ENCODE measurements at places on chromosomes 7 and 10.

- DNase-seq = no peak
These were observed 303.2 kb downstream of the DOCK4 start for GRCh38 chr7:111903016-111903415.

DNA sequence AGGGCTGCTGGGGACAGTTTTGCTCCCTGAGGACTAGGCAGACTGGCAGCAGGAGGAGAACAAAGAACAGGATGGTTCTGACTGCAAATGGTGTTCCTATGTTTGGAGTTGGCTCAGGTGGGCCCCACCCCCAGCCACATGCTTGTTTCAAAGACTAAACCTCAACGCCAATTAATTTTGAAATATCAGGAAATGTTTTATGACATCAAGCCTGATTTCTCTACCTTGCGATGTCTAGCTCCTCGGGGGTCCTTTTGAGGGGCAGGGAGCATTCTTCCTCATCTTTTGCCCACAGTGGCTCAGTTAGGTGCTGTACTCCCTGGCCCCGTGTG is 4.1 kb upstream of the MYH16 start:
- no peak for DNase-seq

- DNase-seq = peak; percentile 59
These were observed 214.4 kb downstream of the CCSER2 start for GRCh38 chr10:84542522-84543490.

DNA sequence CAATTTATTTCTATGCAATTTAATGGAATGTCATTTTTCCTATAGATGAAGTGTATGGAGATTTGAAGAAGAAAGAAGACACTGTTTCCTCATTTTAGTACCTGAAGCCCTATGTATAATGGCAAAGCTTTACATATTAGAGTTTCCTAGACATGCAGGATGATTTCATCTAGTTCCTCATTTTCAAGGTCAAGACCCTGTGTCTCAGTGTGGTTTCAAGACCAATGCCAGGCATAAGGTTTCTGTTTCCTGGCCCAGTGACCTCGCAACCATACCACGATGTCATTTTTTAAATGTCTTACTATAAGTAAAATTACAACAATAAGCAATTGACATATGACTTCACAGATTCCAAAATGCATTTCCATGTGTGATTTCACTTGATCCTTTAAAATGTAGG is 336.5 kb upstream of the PRKCQ start:
- DNase-seq = no peak

DNA sequence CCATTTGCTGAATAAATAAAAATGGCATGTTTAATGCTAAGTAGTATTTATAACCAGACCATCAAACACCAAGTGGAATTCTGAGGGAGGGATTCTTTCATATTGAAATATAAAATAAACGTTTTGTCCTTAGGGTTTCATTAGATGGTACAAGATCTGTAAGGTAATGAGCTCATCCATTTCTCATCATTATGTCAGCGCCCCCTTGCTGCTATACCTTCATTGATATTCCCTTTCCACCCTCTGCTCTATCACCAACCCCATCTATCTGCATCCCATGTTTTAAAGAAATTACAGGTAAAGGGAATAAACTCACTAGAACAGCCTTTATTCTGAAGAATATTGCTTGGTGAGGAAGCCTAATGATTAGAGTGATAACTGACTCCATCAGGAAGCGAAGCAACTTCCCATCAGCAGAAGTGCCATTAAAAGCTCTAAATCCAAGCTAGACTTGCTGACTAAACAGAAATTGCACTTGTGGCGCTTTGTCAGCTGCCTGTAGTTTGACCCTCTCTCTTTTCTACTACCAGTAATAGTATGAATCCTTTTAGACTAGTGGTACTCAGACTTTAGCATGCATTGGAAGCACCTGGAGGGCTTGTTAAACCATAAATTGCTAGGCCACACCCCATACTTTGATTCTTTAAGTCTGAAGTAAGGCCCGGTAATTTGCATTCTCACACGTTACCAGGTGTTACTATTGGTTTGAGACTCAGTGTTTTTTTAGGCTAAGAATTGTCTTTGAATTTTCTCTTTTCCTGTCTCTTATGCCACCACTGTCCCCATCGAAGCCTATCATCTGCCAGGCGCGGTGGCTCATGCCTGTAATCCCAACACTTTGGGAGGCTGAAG is 27.5 kb downstream of the ADD3 start:
- no peak for DNase-seq

DNA sequence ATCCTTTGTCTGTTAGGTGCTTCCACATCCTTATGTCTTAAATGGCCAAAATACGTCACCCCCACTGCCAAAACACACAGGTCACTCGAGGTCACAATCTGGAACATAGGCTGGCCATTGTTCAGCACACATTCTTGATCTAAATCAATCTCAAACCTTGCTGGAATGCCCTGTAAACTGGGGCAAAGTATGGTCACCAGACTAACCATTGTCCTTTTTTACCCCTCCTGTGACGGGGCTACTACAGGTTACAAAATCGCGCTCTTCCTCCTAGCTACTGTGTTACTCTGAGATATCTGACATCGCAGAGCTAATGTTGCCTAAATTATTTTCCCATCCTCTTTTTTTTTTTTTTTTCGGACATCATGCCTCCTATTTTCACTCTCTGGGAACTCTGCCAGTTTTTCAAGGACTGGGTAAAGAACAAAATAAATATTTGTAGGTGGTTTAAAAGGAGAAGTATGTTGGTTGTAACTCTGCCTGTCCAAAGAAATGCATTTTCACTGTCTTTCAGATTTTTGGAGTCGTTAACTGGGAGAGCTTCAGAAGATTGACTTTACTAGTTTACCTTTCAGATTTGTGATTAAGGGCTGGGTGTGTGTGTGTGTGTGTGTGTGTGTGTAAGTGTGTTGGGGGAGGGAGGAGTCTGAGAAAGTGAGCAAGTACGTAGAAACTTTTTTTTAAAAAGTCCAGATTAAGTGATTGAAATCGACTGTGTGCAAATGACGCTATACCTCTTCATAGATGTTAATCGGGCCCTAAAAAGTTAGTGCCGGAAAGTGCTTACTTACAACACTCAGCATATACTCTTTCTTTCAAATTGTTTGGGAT is 942 bp upstream of the KIAA1217 start:
- DNase-seq = peak; percentile 35

DNA sequence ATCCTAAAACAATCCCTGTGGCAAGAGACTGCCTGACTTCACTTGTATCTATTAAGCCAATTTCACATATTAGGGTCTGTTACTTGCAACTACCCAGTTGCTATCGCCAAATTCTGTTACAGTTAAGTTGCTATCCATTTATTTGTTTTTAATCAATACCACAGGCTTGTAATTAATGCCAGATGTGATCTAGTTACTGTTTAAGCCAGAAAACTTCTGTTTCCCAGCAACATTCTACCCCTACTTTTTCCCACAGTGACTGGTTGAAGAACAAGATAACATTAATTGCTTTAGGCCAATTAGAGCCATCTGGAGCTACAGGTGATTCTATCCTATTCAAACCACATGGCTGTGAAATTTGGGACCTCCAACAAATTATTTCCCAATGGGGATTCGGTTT is 131.3 kb downstream of the ALOX5 start:
- DNase-seq = no peak

- DNase-seq = no peak
These were observed 867.2 kb upstream of the LRRTM3 start for GRCh38 chr10:66058594-66058993.

DNA sequence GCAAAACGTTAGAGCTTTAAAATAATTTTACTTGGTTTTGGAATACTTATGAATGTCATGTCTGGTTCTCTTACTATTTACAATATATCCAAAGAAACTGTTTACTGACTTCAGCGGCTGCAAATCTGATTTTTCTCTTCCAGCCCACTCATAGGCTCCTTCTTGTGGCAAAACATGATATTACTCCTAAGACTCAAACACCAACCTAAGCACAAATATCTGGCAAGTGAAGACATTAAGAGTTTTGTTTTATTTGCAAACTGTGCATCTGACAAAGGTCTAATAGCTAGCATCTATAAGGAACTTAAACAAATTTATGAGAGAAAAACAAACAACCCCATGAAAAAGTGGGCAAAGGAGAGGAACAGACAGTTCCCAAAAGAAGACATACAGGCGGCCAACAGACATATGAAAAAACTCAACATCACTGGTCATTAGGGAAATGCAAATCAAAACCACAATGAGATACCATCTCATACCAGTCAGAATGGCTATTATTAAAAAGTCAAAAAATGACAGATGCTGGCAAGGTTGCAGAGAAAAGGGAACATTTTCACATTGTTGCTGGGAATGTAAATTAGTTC is 20.3 kb upstream of the GJC3 start:
- DNase-seq = peak; percentile 9

DNA sequence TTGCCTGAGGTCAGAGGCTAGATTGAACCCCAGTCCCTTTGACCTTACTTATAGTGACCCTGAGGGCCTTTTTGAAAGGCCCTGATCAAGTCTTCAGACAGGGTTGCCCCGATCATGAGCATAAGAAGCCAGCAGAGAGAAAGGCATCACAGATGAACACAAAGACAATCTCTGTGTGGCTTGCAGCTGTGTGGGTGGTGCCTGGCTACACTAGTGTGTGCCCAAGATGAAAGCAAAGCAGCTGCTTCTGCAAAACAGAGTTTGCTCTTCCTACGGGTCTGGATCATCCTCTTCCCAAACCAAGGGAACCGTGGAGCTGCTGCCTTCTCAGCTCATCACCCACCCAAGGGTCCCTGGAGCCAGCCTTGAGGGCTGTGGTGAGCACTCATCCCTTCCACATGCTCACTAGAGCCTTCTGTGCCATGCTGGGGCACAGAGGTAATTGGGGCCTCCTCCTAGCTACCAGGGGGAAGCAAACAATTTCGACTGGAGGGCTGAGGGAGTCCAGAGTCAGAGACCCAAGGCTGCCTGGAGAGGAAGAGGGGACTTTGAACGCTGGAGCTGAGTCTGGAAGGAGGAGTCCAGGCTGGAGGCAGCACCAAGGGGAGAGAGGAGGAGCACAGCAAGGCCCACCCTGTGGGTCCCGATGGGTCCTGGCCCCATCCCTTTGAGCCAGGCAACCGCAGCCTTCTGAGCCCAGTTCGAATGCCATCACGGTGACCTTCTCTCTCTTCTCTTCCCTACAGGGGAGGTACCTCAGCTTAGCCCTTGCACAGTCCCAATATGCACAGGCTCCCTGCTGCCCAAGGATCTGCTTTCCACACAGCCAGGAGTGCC is 42.3 kb downstream of the ANTXRL start:
- DNase-seq = no peak

DNA sequence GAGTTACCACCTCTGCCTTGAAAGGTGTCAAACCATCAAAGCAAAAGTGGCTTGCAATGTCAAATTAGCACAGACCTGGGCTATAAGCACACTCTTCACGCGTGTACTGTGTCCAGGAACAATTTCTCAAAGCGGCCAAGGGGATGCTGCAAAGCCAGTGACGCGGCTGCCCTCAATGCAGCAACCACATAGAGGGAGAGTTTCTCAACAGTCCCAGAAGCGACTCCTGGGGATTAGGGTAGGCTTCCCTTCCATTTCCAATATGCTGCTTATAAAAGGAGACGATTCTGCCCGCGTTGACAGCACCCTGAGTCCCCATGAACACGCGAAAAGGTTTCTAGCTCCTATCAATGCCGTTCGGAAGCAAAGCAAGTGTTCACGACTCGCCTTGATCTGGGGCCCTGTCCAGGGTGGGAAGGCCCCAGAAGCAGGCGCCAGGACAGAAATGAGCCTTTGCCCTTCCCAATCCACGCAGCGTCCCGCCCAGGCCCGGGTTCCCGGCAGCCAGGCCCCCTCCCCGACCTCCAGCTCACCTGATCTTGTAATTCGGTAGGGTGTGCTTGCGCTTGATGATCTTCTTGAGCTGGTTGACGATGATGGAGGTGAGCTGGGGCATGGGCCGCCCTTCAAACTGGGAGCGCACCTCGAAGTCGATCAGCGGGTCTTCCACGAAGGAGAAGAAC is 1.3 kb downstream of the PDZD8 start:
- DNase-seq = no peak

- DNase-seq = no peak
These were observed 8.5 kb upstream of the RSBN1L start for GRCh38 chr7:77687747-77688144.

- no peak for DNase-seq
These were observed 790.3 kb downstream of the GRM8 start for GRCh38 chr7:126462405-126462804.

All from NCI-H1092 treated with DMSO at 0.1 percent for 48 hours (cell line).